ENCODE measurements at places on chromosomes 3 and 15.
A peak's percentile ranks its signal among the peaks of the same experiment; 100 is the strongest.

- no peak for ATAC-seq
Observed at GRCh38 chr15:46322753-46323152, 687.9 kb downstream of the SQOR start.

- ATAC-seq, result no peak
Observed at GRCh38 chr15:70418943-70419342, 321.2 kb upstream of the TLE3 start.

DNA sequence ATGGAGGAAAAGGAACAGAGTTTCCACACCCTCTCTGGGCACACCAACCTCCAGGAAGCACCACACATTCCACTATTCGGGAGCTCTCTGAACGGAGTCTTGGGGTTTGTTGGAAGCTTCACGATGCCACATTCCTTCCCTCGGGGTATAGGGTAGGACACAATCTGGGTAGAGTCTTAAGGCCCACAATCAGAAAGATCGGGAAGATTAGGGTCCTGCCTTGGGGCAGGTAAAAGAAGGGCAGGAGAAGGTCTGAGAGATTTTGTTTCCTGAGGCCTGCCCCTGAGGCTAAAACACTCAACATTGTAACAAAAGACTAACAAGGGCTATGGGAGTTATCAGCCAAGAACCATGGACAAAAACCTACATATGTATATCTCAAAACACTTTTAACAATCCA is 89.2 kb upstream of the RAP2B start:
- no peak for ATAC-seq

- ATAC-seq, result no peak
Observed at GRCh38 chr3:45011756-45012508, 14.2 kb upstream of the CLEC3B start.

GRCh38 chr15:74262151-74262550 is 26.0 kb downstream of the CCDC33 start:
- ATAC-seq, result no peak

DNA sequence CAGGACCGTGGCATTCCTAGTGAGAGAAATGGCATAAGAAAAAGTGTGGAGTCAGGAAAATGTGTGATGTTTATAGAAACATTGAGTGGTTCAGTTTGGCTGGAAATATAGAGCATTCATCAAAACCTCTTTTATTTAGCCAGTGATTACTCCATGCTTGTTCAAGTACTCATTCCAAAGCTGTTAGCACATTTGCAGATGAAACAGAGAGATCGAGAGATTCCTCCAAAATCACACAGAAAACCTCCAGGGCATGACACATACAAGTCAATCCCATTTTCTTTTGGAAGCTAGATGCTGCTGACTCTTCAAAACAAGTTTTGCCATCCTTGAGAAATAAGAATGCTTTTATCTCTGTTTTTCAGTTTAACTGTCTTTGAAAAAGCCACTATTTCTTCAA is 11.5 kb upstream of the MB21D2 start:
- no peak for ATAC-seq

DNA sequence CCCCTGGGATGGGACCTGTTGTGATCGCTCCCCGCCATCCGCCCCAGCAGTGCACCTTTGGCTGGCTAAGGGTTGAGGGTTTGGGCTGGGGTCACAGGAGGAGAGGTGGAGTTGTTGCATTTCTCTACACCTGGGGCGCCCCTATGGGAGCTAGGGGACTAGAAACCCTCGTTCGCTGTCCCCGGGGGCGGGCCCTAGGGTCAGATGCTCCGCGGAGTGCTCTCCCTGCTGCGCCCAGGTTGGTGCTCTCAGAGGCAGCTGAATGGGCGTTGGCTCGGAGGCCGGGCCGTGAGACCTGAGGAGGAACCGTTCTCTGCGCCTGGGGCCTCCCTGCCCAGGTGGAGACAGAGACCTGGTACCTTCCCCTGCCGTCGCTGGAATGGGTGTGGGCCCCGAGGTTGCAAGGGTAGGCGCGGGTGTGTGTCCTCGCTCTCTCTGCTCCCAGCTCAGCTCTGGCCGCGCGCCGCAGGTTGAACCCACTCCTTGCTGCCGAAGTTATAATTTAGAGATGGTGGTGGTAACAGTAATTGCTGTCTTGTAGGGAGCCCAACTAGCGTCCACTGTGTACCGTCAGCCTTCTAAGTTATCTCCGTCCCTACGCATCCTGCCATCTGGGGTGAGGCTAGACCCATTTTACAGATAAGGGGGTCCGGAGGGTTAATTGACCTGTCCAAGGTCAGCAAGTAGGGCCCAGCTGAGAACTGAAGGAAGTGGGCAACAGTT is 965 bp downstream of the FLNB start:
- peak; percentile 54 for ATAC-seq

DNA sequence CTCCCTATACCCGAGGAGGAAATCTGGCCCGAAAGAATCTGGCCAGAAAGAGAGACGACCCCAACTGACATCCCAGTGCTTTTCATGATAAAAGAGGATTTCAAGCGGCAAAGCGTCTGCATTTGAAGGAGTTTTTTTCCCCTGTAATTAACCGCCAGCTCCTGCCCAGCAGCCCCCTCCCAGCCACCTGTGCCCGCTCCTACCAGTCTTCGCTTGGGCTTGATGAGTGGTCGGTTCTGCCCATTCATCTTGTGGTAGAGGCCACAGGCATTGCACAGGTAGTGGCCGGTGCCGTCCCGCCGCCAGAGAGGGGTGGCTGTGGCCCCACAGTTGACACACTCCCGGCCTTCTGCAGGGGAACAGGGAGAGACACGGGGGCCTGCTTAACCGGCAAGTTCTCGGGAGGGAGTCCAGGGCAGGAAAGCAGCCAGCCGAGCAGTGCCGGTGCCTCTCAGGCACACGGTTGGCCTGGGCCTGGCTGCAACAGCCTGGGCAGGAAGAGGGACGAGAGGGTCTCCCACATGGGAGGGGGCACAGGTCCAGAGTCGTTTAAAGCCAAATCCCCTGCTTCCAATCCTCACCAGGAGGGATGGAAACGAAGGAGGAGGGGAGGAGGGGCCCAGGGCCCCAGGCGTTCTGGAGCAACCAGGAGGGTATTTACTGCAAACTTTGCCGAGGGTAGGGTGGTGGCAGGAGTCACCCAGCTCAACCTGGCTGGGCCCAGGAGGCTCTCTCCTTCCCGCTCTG is 9.2 kb downstream of the GATA2 start:
- ATAC-seq, result no peak
